ENCODE measurements at places on chromosomes 7 and 10.

- DNase-seq = no peak
These were observed 160.7 kb upstream of the MKI67 start for GRCh38 chr10:128286762-128287500.

- no peak for DNase-seq
These were observed 33.8 kb upstream of the ZFAND2A start for GRCh38 chr7:1193593-1194424.

DNA sequence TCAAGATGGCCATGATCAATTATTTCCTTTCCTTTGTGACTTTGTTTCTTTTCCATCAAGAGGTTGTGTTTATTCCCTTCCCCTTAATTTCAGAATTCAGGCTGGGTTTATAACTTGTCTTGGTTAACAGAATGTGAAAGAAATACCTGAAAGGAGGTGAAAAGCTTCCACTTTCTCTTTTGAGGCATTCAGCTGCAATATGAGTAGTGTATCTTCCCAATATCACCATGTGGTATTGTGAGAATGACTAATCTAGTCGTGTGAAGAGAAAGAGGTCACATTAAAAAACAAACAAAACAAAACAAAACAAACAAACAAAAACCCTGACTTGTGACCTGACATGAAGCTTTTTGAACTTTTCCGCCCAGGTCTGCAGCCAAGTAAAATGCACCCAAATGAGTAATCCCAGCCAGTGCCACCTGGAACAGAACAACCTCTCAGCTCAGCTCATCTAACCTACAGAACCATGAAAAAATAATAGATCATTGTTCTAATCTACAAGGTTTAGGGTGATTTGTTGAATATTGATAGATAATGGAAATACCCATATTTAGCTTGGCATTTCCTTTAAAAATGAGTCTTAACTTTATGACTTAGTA lies 70.8 kb upstream of the TEX47 start:
- no peak for DNase-seq

DNA sequence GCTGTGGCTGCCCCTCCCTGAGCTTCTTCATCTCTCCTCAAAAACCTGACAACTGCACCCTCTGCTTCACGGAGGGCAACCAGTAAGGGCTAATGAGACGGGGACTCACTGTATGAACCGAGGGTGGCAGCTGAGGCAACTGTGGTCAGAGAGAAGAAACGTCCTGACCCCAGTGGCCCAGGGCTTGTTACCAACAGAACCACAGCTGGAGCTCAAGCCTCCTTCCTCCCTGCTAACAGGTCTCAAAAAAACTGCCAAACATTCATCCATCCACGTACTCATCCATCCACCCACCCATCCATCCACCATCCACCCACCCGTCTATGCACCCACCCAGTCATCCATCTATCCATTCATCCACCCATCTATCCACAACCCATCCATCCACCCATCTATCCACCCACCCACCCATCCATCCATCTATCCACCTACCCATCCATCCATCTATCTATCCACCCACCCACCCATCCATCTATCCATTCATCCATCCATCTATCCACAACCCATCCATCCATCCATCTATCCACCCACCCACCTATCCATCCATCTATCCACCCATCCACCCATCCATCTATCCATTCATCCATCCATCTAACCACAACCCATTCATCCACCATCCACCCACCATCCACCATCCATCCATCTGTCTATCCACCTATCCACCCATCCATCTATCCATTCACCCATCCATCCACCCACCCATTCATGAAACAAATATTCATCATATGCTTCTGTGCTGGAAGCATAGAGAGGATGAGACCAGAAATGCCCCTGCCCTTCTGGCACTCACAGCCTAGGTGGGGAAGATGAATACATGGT lies 111.7 kb downstream of the PDGFA start:
- no peak for DNase-seq

- DNase-seq = no peak
These were observed 122.4 kb upstream of the PPP2R2D start for GRCh38 chr10:131778385-131778784.

DNA sequence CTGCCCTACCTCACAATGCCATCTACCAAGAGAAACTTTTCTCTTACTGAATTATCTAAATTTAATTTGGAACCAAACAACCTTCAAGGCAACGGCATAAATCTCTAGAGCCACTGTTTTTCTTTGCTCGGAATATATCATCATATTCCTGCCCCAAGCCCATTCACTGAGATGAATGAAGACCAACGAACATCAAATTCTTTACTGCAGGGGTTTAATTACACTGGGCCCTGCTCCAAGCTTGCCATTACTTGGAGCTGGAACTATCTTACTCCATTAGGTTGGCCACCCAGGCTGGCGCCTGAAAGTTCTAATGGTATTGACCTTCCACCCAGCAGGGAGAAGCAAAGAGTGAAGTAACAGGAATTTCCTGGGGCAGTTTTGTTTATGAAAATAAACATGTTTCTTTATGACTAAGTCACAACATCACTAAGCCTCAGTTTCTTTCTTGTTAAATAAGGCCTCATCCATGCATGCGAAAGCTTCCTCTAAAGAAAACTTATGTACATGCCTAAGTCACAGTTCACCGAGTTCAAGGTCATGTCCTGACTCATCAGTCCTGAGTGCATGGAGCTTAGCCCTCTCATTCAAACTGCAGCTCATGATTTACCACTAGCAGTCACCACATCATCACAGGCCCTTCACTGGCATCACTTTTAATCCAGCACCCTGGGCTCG lies 42.1 kb upstream of the ANAPC16 start:
- no peak for DNase-seq

- DNase-seq = no peak
These were observed 757 bp downstream of the RAB19 start for GRCh38 chr7:140404565-140405065.

DNA sequence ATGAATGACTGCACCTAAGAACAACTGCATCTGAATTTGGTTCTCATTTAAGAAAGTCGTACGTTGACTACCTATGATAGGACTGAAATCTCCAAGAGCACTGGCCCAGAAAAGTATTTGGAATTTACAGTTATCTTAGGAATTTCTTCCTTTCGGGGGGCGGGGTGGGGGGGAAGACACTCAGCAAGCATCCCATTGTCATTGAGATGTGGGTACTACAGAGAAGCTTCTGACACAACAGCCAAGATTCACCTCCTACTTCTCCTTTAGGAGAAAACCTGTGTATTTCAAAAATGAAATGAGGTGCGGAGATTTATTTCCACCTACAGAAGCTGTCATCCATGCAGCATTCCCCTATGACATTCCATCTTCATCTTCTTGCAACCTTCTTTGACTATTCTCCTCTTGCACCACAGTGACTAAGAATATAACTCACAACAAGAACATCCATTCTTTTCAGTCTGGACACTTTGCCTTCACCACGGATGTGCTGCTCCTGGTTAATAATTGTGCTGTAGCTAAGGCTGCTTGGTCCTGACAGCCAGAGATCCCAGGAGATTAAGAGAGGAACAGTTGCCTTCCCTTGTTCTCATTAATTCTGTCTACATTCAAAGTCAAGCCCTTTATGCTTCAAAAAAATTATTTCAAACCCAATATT lies 98.4 kb upstream of the FRMD4A start:
- no peak for DNase-seq

- DNase-seq = no peak
These were observed 21.5 kb downstream of the CLDN12 start for GRCh38 chr7:90424720-90425119.

DNA sequence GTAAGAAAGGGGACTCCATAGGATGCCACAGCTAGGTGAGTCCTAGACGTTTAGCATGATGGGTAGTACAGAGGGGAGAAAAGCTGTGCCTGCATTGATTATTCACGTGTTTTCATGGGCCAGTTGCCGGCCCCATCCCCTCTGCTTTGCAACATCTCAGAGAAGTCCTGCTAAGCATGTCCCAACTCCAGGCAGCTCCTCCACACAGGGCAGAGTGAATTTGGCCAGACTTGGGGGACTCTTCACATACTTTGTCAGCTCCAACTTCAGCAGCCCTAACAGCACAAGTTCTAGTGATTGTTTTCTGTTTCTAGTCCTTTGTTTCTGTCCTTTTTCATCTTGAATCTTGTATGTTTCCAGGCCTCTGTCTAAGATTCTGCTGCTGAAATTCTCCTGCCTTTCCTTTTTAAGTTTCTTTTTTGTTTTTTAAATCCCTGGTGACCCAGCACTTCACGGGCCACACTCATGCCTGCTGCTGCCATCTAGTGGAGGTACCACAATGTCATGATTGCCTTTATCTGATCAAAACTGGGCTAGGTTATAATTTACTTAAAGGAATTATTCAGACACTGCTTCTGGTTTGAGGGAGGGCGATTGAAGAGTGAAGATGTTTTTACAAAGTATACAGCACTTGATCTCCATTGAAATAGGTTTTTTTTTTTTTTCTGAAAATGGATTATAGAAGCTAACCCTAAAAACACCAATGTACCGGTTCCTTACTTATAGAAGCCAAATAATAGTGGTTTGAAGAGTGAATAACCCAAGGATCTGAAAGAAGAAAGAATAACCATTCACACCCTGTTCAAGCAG lies 276.9 kb downstream of the CSTF2T start:
- peak; percentile 42 for DNase-seq

DNA sequence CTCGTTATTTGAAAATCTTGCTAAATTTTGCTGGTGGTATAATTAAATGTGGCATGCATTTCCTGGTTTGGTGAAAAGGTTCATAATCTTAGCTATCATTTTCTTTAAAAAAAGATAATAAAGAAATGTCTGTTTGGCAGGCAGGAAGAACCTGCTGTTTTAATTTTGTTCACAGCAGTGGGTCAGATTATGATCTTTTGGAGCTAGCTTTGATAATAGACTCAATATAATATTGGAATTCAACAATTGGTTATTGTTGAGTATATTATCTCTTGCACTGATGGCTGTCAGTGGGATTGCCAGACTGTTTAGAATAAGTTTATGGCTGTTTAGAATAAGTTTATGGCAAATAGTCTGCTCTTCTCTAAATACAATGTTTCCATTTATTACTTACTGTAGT lies 35.1 kb downstream of the MXI1 start:
- no peak for DNase-seq

DNA sequence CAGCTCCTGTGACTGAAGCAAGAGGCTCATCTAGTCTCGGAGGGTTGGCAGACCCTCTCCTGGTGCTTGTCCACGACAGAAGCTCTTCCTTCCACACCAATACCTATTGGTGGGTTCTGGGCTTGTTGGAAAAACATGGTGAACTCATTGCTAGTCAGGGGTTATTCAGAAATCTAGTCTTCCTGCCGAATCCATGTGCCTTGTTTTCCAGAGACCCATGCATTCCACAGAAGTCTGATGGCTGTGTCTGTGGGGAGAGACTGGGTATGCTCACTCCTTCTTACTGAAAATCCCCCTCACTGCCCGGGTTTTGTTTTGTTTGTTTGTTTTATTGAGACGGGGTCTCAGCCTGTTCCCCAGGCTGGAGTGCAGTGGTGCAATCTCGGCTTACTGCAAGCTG lies 138.3 kb downstream of the DNAJB6 start:
- no peak for DNase-seq

- no peak for DNase-seq
These were observed 100.6 kb downstream of the BAMBI start for GRCh38 chr10:28777911-28778310.

GRCh38 chr7:98687111-98687751 lies 70.1 kb downstream of the NPTX2 start:
- DNase-seq = no peak

GRCh38 chr7:91504919-91505318 lies 240.7 kb downstream of the FZD1 start:
- no peak for DNase-seq

- DNase-seq = no peak
These were observed 9.1 kb downstream of the TECPR1 start for GRCh38 chr7:98242934-98243333.

- no peak for DNase-seq
These were observed 76.2 kb downstream of the SFMBT2 start for GRCh38 chr10:7334642-7334964.

All from liver (tissue), 10 donors.